ENCODE measurements at places on chromosomes 1 and 21.

DNA sequence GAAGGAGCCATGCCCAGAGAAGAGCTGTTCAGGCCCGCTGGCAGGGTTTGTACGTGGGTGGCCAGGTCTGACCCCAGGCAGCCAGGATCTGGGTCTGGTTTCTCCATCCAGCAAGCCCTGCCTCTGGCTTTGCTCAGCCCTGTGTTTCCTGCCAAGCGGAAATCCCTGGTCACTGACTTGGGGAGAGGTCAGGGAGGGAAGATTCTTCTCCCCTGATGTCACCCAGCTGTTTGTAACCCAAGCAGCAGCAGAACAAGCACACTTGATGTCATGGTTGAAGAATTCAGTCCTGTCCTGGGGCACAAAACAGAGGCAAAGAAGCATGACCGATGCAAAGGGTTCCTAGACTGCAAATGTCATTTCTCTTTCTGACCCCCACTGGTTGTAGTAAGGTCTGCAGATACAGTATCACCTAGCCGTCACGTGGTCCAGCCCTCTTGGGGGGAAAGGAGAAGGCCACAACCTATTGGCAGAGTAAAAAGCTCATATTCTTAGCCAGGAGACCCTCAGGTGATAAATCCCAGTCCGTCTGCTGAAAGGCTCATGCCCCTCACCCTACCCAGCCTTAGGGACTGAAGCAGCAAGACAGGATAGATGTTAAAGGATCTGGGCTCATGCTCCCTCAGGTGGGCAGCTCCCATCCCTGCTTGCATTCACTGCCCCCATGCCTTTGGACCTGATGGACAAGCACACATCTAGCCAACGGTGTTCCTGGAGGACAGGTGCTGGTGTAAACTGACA lies 120.9 kb downstream of the SYT2 start:
- DNase-seq = no peak

DNA sequence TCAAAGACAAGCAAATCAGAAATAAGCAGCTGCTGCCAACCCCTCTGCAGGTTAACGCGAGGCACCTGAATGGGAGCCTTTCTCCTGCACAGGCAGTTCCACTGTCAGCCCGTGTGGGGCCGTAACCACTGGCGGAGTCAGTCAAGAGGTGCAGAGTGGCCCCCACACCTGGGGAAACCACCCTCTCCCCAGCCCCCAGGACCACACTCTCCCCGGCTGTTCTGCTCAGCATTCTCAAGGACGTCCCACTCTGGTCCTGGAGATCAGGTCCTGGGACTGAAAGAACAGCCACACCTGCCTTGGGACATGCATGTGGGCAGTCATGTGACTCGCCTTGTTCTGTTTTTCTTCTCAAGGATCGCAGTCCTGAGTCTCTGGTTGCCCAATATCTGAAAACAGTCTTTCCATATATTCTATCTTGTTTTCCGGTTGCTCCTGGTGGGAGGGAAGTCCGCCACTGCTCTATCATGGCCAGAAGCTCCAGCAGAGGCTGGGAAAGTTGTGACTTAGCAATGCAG lies 252.5 kb downstream of the PTPRU start:
- no peak for DNase-seq

DNA sequence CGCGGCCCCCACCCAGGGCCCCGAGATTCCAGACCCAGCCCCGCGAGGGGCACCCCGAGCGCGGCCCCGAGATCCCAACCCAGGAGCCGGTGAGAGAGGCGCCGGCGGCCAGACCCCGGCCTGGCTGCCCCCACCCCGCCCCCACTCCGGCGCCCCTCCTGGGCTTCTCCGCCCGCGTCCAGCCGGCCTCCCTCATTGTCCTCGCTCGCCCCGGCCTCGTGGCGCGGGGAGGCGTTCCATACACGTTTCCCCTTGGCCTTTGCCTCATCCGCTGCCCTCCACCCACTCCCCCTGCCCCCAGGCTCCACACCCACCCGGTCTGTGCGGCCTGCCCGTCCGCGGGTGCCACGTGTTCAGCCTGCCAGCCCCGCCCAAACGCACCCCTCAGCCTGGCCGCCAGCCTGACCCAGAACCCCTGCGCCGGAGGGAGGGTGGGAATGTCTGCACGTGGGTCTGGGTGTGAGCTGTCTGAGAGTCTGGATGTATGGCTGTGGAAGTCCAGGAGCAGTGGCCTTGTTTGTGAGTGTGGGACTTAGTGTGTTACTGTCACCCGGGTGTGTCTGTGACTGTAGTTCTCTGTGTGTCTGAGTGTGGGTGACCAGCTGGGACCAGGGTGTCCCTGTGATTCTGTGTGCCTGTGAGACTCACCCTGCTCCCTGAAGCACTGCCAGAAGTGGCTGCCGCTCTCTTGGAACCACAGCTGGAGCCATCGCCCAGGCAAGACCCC lies 681 bp downstream of the B4GALT2 start:
- no peak for DNase-seq

DNA sequence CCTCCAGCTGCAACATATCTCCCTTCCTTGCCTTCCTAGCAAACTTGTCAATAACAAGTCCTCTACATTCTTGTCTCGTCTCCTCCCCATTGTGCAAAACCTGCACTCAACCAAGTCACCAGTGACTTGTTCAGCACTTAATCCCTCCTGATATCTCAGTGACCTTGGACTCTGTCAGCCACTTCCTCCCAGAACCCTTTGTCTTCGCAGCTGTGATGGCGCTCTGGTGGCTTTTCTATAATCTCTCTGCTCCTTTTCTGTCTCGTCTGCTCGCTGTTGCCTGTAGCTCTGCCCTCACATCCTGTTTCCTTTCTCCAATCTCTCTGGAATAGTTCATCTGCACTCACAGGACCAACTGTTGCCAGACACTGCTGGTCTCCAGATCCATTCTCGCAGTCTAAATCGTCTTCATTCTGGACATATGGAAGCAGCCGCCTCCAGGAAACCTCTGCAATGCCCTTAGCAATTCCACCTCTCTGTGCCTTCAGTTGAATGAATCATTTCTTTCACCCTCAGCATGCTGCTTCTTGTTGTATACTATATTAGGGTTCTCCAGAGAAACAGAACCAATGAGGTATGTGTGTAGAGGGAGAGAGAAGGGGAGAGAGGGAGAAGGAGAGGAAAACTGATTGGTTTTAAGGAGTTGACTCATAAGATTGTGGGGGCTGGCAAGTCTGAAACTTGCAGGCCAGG lies 17.4 kb upstream of the IFNAR2 start:
- DNase-seq = no peak

DNA sequence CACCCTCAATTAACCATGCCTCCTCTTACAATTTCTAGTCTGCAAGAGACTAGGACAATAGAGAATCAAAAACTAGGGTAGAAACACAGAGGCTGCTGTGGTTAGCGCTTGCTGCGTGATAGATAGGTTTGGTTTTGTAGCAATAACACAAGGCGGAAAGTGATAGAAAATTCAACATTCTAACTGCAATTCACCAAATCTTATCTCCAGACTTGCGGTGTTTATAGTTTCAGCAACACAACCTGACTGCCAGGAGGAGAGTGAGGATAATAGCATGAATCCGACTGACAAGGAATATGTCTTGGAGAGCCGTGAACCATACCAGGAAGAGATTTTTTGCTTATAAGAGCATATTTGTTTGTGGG lies 30.7 kb upstream of the IFNAR2 start:
- no peak for DNase-seq

DNA sequence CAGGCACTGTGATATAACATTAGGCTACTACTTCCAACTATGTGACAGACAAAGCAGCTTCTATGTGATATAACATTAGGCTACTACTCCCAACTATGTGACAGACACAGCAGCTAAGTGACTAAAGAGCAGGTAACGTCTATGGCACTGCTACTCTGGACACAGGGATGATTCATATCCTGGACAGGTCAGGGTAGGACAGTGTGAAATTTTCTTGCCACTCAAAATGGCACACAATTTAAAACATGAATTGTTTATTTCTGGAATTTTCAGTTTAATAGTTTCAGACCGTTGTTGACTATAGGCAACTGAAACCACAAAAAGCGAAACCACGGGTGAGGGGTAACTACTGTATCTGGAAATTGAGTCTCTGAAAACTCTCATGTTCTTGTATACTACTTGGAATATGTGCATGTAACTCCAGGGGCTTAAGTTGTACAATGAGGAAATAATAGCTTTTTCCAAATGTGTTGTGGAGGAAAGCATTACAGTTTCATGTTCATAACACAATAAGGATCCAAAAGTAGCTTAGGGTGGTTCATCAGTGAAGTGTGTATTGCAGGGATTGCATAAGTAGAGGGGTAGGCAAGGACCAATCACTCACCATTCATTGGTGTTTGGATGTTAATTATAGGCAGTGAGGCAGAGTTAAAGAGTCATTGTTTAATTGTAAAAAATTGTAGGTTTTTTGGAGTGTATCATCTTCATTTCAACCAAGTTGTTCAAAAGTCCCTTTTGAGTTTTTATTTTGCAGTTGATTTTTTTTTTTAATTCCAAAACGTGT lies 5.3 kb downstream of the DTL start:
- no peak for DNase-seq
